ENCODE measurements at places on chromosomes 12 and 14.

DNA sequence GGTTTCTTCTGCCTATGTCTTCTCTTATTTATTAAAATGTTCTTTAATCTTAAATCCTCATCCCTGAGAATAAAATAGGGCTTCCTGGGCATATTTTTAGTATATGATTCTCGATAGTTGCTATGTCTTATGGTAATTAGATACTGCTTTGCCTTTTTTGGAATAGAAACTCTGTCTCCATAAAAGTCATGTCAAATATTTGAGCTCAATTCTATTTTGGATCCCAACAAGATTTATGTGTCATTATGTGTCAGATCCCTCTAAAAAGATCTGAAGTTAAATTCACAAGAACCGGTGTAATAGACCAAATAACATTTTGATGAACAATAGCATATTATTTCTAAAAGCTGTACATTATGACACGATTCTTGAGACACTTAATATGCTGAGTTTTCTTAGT lies 312.5 kb upstream of the PDE3A start:
- DNase-seq = no peak

DNA sequence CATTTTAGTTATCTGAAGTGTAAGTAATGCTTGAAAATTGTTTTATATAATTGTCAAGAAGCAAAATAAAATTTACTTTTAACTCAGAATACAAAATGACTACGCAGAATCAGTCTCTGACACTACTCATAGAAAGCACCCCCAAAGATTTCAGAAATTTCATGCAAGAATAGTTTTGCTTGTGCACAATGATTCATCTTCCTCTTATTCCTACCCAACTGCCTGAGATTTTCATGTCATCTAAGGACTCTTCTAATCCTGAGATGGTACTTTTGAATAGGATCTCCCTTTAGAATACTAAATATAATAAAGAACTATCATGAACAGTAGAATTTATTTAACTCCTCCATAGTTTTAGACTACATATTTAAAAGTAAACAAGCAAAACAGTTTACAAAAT lies 485.3 kb upstream of the MGAT4C start:
- DNase-seq = no peak

DNA sequence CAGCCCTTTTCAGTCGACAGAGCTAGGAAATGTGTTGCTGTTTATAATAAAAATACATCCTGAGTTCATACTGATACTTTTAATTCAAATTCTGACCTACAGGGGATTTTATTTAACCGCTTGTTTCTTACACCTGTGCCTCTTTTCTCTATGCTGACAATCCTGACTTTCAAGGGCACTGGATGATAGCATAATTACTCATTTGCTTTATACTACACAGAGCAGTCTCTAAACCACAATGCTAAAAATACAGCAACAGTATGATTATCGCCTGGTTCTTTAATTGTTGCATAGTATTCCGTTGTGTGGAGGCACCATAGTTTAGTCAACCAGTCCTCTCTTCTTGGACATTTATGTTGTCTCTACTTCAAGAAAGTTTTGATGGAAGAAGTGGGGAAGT lies 372.9 kb downstream of the DPF3 start:
- no peak for DNase-seq

DNA sequence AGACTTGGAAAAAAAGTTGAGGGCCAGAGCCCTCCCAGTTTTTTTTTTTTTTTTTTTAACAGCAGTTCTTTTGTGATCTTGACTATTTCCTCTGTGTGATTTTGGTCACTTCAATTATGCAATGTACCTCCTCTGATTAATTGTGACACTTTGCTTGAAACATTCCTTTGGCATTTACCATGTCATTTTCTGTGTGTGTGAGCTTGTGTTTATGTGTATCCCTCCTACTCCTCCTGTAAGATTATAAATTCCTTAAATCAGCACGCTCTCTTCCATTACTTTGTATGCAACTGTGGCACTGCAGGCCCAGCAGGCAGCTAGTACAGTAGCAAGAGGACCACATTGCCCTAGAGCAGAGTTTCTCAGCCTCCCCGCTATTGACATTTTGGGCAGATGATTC lies 33.2 kb upstream of the GALNT16 start:
- no peak for DNase-seq

DNA sequence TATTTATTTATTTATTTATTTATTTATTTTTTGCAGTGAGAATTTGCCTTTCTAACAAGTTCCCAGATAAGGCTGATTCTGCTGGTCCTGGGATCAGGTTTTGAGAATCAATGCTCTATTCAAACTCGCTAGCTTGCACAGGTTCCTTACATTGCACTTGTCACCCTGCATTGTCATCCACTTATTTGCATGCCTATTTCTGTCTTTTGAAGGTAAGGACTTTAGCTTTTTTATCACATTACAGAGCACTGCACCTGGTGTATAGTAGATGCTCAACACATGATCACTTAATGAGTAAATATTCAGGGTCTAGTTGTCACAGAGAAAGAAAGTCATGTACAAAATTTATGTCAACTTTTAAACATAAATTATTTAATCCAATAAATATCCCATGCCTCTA lies 219.7 kb upstream of the BTG1 start:
- DNase-seq = no peak

- DNase-seq = no peak
These were observed 38.8 kb upstream of the NINJ2 start for GRCh38 chr12:701896-702539.

DNA sequence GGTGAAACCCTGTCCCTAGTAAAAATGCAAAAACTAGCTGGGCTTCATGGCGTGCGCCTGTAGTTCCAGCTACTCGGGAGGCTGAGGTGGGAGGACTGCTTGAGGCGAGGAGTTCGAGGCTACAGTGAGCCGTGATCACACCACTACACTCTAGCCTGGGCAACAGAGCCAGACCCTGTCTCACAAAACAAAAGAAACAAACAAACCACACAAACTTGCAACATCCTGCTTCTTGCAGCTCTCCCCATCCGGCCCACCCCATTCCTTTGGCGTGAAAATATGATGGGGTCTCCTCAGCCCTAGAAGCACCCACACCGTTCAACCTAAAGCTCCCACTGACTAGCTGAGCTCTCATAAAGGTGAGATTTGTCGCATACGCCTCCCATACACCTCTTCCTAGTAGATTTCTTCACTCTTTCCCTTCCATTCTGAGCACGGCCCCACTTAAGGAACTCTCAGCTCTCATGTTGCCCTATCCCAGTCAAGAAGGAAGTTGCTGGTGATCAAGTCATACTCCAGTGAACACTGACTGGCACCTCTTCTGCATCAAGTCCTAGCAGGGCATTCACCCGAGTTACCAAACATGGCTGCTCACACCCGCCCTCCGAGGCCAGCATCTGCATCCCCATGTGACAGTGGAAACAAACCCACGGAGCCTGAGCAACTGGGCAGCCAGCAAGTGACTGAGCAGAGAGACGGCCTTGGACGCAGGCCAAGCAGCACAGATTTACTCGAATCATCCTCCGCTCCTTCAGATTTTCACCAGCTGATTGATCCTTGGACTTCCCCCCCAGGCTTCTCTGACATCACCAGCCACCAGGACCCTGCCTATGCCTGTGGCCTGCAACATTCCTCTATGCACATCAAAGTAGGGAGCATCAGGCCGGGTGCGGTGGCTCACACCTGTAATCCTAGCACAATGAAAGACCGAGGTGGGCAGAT lies 18.9 kb upstream of the CD27 start:
- no peak for DNase-seq
